ENCODE measurements at places on chromosomes 4 and X.
A peak's percentile ranks its signal among the peaks of the same experiment; 100 is the strongest.

- no peak for DNase-seq
These were observed 165.7 kb upstream of the CASK start for GRCh38 chrX:42089031-42089430.

DNA sequence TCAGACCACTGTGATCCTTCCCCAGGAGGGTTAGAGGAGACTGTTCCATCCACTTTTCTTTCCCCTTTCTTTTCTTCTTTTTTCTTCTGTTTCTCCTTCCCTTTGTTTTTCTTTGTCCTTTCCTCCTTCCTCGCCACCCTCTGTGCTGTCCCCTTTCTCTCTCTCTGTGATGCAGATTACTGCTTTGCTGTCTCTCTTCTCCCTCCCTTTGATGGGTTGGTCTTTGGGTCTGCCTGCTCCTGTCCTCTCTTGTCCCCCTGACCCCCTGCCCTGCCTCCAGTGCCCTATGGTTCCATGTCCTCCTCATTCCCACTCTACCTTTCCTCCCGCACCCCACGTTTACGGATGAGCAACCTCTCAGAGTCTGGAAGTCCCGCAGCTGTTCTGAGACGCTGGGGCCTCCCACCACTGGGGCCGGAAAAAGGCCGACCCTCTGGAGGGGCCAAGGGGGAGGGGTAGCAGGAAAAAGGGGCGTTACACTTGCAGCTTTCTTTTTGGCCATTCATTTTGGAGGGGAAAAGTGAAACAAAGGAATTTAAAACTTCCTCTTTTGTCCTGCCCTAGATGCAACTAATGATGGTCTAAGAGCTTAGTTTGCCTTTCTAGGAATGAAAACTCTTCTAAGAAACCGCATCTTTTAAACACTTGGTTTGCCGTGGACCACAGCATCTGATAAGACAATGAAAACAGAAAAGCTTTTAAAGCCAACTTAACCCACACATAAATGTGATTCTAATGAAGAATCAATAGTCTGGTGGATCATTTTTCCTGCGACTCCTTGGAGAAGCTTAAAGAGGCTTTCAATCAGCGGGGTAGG lies 24.5 kb upstream of the TSR2 start:
- no peak for DNase-seq

DNA sequence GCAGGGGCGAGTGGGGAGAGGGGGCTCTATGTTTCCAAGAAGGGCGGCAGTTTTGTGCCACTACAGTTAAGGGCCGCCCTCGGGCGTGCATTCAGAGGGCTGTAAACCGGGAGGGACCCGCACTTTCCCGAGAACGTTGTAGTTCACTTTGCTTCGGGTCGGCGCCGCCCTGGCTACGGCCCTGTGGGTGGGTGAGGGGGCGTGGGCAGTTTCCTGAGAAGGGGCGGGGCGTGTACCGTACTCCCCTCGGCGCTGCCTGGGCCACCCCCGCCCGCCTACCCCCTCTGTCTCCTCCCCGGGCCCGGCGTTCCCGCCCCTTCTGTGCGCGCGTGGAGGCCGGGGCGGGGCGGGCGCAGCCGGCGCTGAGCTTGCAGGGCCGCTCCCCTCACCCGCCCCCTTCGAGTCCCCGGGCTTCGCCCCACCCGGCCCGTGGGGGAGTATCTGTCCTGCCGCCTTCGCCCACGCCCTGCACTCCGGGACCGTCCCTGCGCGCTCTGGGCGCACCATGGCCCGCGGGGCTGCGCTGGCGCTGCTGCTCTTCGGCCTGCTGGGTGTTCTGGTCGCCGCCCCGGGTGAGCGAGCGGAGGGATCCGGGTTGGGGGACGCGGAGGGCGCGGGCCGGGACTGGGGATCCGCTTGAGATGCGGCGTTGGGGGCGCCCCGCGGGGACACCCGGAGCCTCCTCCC lies at the start of gene CD99:
CD99 (plus strand) TSS at position 440 of the 687 bp plus-strand sequence; CDS start at position 506, 66 bp downstream.
- peak; percentile 89 for DNase-seq

DNA sequence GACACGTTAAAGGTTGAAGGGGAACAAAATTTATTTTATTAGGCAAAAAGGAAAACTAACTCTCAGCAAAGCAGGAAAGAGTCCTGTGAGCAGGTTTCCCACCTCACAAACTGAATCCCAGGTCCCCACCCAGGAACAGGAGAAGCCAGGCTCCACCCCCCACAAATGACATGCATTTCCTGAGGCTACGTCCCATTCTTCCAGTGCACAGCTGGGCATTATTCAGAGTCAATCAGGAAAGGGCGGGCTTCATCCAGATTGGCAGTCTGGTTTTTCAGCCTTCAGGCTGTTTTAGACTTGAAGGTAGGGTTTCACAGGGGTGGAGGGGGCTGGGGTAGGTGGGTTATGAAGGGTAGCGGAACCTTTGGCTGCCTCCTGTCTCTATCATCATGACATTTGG lies 11.9 kb upstream of the ASIC5 start:
- DNase-seq, result no peak

DNA sequence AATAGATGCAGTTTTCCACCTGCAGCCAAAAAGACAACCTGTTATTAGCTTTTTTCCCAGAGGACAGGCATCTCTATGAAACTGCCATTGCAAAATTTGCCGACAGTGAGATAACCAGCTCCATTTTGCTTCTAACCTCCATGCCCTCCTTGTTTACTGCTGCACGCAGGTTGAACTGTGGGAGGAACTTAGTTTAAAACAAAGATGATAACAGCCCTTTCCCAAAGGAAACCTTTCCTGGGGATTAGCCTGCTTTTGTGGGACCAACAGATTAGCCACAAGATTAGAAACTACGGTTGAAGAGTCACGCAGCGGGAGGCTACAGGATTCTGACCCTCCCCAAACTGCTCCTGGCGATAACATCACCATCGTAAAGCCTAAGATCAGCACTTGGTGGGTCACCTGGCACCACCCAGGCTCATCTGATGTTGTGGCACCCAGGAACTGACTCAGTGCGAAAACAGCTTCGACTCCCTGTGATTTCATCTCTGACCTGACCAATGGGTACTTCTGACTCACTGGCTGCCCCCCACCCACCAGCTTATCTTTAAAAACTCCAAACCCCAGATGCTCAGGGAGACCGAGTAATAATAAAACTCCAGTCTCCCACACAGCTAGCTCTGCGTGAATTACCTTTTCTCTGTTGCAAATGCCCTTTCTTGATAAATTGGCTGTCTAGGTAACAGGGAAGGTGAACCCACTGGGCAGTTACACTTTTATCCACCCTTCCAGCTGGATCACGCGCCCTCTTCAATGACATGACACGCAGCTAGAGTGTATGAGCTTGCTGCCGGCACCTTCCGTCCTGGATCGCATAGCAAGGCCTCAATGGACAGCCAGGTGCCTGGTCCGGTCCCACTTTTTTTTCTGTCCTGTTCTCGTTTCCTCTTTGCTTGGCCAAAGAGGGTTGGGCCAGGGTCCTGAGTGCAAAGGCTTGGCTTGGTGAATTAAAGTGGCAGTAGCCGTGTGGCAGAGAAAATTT lies 27.2 kb downstream of the NOP14 start:
- no peak for DNase-seq

DNA sequence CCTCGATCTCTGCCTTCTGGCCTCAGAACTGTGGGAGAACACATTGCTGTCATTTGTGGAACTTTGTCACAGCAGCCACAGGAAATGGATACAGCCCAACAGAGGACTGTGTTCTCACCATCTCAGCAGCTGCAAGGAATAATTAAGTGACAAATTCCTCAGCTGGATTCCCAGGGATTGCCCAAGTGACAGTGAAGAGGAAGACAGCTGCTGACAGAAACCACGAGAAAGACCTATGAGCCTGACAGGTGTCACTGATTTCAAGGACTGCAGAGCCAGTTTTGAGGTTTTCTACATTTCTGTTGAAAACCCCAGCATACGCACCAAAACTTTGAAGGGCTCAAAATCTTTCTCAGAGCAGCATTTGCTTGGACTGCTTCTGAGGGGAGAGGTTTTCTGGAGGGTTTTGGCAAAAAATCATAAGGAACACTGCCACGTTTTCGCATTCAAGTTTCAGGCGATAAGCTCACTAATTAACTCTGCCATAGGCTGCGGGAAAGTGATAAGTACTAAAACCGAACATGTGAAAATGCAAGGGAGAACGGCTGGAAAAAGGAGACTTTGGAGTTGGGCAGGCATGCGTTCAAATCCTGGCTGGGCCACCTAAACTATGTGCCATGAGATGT lies 88.8 kb downstream of the DRD5 start:
- no peak for DNase-seq

DNA sequence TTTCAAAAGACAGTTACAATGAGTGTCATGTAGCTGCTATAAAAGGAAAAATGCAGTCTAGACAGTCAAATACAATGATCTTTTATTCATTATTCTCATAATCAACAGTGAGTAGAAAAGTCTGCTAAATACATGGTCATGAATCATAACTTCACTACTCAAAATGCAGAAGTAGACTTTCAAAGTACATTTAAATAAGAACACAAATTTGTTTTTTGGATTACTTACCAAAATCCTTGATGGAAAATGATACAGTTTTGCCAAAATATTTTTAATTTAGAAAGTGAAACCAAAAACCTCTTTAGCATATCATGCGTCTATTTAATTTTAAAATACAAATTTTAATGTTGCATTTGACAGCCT lies 4.9 kb downstream of the ACSL4 start:
- DNase-seq, result no peak

GRCh38 chr4:2733001-2733843 lies 22.9 kb downstream of the TNIP2 start:
- DNase-seq, result no peak

DNA sequence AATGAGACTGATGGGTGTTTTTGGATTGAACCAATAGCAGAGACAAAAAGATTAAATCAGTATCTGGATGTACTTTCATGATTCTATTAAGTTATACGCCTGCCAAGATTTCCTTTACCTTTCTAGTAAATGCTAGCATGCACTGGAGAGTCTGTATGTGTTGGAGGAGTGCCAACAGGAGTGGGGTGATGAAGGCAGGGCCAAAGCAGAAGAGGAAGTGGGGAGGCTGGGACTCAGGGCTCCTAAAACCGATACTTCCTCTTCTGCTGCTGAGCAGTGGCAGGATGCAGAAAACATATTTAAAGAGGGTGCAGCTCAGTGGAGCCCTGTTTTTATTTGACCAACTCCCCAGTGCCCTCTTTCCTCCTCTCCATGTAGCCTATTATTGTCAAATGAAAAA lies 5.6 kb downstream of the CYSLTR1 start:
- no peak for DNase-seq

- no peak for DNase-seq
These were observed 97.7 kb upstream of the PTPN13 start for GRCh38 chr4:86496094-86497080.

- no peak for DNase-seq
These were observed 497.1 kb downstream of the SMARCA1 start for GRCh38 chrX:129026202-129026601.
